ENCODE measurements at places on chromosomes 12 and 14.

DNA sequence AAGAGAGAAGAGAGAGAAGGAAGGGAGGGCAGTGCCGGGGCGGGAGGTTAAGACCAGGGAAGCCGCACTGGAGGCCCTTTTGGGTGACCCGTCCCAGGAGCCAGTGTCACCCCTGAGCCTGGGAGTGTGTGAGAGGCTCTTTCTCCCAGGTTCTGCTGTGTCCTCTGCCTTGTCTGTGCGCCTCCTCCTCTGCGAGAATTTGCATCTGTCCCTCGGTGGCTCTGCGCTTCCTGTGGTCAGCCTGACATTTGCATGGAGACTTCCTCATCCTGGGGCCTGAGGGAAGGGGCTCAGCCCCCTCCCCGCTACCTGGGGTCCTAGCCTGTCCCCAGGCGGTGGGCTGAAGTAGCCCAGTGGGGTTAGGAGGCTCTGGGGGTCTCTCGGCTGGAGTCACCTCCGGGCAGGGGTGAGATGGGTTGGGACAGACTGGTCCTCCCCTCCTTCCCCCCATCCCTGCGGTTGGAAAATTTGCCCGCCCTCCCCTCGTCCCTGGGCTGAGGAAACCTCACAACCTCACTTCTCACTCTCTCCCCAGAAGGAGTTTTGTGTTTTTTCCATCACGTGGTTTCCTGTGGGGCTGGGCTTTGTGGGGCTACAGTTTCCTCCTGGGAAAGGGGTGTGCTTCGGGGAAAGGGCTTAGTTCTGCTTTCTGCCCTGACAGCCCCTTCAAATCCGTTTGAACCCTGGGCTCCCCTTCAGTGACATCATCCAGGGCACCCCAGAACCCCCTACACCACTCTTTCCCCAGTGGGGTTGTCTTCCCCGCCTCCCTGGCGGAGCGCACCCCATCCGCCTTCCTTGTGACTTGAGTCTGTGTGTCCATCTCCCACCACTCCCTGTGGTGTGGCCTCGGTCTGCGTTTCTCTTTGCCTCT is 2.5 kb downstream of the PTPN6 start:
- peak; percentile 87 for DNase-seq

DNA sequence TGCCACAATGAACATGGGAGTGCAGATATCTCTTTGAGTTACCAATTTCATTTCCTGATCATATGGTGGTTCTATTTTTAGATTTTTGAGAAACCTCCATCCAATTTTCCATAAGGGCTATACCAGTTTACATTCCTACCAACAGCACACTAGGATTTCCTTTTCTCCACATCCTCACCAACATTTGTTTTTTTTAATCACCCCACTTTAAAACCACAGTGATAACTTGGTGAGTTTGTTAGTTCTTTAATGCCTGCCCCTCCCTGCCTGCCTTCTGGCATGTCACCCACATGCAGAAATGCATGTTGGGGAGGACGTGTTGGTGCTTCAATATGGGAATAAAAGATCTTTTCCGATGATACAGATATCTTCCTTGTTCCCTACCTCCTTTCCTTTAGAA is 167.9 kb downstream of the CAND1 start:
- DNase-seq: no peak

DNA sequence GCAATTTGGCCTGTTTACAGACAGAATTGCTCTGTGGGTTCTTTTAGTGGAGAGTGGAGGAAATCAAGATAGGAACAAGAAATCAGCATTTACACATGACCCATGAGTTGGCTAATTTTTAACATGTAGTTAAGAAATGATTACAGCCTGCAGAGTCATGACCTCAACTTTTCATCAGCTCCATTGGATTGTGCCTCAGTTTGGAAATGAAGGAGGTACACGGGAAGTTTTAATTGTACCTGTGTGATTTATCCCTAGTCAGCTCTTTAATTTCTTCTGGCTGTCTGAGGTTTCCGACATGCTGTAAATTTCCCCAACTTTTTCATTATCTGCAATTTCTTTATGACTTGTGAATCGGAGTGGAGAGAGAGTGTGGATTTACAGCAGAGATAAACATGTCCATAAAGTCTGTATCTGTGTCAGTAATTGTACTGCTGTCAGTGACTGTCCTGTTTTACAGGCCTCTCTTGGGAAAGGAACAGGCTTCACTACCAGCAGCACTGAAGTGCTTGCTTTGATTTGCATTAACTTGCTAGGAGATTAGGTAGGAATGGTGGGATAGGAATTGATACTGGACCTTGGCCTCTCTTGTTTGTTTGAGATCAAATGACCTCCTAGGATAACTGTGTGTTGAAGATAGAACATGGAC is 49.2 kb downstream of the LIN52 start:
- DNase-seq: no peak

- peak; percentile 23 for DNase-seq
These were observed 4.5 kb upstream of the RNASE4 start for GRCh38 chr14:20679907-20680306.

- DNase-seq: peak; percentile 66
These were observed 13.6 kb upstream of the FOXN3 start for GRCh38 chr14:89430391-89431236.

- DNase-seq: no peak
These were observed 20.5 kb upstream of the SLC5A8 start for GRCh38 chr12:101230547-101230946.

GRCh38 chr14:22887990-22888378 is 5.0 kb downstream of the REM2 start:
- peak; percentile 29 for DNase-seq

GRCh38 chr12:129984106-129984505 is 80.3 kb upstream of the TMEM132D start:
- DNase-seq: no peak

All from CD4-positive, alpha-beta T cell treated with Interleukin-10 for 1 hour (primary cell).